ENCODE measurements at places on chromosomes 2 and 18.

- DNase-seq = no peak
Measured at GRCh38 chr2:204948822-204949221, 403.5 kb downstream of the PARD3B start.

DNA sequence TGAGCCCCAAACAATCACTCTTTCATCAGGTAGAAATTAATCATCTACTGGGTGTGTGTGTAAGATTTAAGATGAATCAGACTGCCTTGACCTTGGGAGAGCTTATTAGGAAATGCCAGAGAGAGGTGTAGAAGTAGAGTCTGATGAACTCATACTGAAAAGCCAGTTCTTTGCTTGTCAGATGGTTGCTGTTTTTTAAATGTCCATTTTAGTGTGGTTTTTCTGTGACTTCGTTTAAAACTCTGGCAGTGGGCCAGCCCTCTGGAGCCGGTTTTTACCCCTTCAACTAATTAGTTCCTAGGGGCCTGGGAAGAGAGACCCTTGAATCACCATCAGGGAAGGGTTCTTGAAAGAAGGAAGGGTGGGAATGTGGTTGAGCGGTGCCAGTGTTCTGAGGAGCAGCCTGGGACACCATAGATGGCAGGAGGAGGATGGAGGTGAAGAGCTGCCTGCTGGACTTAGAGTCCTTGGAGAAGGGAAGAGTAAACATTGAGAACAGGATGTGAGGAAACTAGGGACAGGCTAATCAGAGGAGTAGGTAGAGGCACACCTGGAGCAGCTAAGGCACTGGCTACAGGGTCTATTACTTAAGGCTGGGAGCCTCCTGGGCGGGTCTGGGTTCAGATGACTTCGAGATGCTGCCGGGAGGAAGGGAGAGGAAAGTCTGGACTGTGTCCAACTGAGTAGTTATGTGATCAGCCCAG is 66.1 kb downstream of the LRRFIP1 start:
- no peak for DNase-seq

GRCh38 chr2:109218792-109219126 is 89.8 kb downstream of the SH3RF3 start:
- no peak for DNase-seq

DNA sequence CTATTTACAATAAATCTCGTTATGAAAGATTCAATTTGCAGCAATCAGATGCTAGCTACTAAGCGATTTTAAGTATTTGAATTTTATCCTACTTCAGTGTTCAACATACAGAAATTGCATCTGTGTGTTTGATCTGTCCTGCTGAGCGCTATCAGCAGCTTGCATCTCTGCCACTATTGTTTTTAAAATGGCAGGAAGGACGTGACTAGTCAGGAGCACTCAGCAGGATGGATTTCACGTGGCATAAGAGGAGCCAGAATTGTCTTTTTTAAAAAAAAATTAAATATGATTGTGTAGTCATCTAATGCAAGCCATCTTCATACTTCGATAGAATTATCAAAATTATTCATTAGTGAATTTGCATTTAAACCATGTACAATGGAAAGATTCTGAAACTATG is 2.8 kb upstream of the KLHL14 start:
- DNase-seq = no peak

GRCh38 chr2:157900203-157900602 is 24.1 kb upstream of the ACVR1 start:
- DNase-seq = no peak

DNA sequence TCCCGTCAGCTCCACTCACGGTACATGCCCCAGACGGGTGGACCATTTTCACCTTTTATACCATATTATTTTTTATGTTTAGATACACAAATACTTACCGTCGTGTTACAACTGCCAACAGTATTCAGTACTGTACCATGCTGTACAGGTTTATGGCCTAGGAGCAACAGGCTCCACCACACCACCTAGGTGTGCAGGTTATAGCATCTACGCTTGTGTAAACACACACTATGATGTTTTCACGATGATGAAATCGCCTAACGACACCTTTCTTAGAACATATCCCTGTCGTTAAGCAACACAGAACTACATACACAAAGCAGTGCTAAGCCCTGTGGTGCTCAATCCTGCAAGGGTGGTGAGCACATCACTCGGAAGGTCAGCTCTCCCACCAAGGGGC is 24.5 kb downstream of the NDUFA10 start:
- no peak for DNase-seq
